ENCODE measurements at places on chromosomes 12 and 14. TPM values are rescaled to one million over a fixed set of nuclear protein-coding genes. Genes with fewer than 3 reads are reported as not detected.
A peak's percentile ranks its signal among the peaks of the same experiment; 100 is the strongest.

DNA sequence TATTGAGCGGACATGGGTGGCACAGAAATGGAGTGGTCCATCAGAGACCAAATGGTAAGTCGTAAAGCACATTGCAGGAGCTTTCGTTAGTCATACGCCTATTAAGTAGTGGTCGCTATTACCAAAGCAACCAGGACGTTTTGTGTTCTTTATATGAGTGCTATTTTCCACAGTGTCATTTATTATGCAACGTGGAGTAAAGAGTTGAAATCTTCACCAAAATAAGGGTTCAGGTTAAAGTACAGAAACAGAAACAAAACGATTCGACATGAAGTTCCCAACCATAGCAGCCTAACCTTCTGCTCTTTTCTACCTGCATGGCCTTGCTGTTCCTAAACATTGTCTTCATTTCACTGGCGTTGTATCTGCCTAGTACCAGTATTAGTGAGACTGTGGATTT is 20.1 kb upstream of the FGD4 start:
- DNase-seq: no peak
- H3K27me3 ChIP-seq: no peaks in the 10 kb centered on the region
- H3K36me3 ChIP-seq: no peaks in the 10 kb centered on the region
- no peak overlapping the region for H3K27ac ChIP-seq
- H3K4me3 ChIP-seq: no peak overlapping the region
- no peaks in the 10 kb centered on the region for H3K4me1 ChIP-seq

- H3K36me3 ChIP-seq: no peaks in the 10 kb centered on the region
- H3K27me3 ChIP-seq: no peaks in the 10 kb centered on the region
- H3K4me1 ChIP-seq: no peaks in the 10 kb centered on the region
- no peak for DNase-seq
- no peak overlapping the region for H3K4me3 ChIP-seq
These were observed 206.9 kb downstream of the SYT1 start for GRCh38 chr12:79071498-79071897.

DNA sequence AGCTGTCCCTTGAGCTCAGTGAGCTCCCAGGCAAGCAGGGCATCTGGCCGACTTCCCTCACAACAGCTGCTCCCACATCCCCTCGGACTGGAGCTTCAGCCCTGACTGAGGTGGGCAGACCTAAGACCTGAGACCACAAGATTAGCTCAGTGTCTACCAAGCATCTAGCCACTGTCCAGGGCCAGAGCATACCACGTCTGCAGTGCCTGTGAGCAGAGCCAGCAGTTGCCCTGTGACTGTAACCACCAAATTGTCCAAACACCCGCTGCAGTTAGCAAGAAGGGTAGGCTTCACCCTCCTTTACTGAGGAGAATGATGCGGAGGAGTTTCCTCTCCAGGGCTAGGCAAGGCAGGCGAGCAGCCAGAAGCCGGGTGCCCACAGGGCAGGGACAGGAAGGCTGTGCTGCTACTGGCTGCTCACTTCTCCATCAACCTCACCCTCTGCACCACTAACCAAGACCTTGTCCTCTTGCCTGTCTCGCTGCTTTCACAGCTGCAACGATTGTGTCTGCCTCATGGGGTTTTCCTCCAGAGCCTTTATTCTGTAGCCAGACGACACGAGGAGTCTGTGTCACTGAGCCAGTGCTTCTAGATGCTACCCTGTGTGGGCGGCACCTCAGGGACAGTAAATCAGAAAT is 53.9 kb downstream of the ANAPC7 start:
- peak overlapping the region; percentile 64 for H3K27ac ChIP-seq
- peaks cover 34% of the 10 kb centered on the region for H3K36me3 ChIP-seq
- H3K4me1 ChIP-seq: peaks cover 40% of the 10 kb centered on the region
- DNase-seq: peak; percentile 80
- peaks cover 4% of the 10 kb centered on the region for H3K27me3 ChIP-seq

- H3K27ac ChIP-seq: no peak overlapping the region
- no peaks in the 10 kb centered on the region for H3K36me3 ChIP-seq
- no peak overlapping the region for H3K4me3 ChIP-seq
- H3K4me1 ChIP-seq: no peaks in the 10 kb centered on the region
These were observed 664.6 kb upstream of the FOXG1 start for GRCh38 chr14:28102001-28102400.

DNA sequence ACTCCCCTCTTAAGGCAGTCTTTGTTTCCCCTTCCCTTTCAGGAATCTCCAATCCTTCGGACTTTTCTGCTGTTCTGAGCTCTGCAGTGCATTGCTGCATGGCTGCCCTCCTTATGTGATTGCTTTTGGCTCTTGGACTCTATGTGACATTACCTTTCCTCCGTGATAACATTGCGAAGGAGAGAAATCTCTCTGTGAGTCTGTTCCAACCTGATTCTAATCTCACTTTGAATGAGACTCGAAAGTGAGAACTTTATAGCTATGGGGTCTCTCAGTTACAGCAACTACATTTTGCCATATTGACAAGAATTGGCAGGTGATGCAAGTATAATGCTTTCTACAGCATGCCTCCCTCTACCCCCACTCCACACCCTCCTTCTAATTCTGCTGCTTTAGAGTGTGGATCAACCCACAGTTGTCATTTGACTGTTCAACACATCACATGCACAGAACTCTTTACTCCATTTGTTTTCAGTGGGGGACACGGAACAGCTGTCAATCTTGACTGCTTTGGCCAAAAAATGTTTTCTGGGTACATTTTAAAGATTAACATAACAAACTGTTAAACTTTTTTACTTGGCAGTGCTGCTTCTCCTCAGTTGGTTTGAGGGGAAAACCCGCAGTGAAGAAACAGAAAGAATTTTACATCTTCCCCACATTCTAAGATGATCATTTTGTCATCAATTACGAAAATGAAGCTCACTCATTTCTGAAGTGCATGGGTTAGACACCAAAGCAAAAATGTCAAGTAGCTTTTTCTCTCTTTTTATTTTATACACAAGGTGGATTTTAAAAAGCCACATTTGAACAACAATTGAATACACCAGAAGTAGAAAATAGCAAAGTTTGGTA is 125.5 kb upstream of the RMST start:
- no peaks in the 10 kb centered on the region for H3K36me3 ChIP-seq
- H3K27me3 ChIP-seq: peaks cover 8% of the 10 kb centered on the region
- no peaks in the 10 kb centered on the region for H3K4me1 ChIP-seq

- H3K36me3 ChIP-seq: no peaks in the 10 kb centered on the region
- no peaks in the 10 kb centered on the region for H3K4me1 ChIP-seq
- DNase-seq: no peak
- H3K27me3 ChIP-seq: no peaks in the 10 kb centered on the region
- no peak overlapping the region for H3K27ac ChIP-seq
These were observed 21.9 kb downstream of the TRIM9 start for GRCh38 chr14:51072976-51073375.

DNA sequence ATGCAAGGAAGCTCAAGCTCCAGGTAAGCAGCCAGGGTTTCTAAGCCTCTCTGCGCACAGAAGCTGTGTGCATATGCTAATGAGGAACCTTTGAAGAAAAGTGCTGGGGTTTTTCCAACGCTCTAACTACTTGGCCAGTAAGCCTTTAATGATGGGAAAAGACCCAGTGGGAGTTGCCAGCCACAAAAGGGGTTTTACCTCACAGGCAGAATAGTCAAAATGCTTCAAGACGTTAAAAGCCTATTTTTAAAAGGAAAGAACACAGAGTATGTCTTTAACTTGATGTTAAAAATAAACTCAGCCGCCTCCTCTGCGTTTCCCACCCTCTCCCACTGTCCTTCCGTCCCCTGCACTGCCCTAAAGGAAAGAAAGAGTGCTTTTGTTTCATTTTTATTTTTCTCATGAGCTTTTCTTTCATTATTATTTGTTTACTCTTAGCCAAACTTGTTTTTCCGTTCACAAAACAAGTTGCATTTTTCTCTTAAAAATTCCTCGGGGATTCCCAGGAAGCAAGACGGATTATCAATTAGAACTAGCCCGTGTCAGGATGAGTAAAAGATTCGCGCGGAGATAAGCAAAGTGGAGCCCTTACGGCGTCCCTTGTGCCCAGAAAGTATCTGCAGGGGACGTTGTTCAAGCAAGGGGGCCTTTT is 209.8 kb upstream of the NUDT4 start:
- peaks cover 8% of the 10 kb centered on the region for H3K27me3 ChIP-seq
- H3K4me3 ChIP-seq: peak overlapping the region; percentile 58
- peak; percentile 75 for DNase-seq
- H3K4me1 ChIP-seq: peaks cover 11% of the 10 kb centered on the region
- no peaks in the 10 kb centered on the region for H3K36me3 ChIP-seq

- peak; percentile 15 for DNase-seq
- H3K27me3 ChIP-seq: no peaks in the 10 kb centered on the region
- no peak overlapping the region for H3K4me3 ChIP-seq
- peaks cover 32% of the 10 kb centered on the region for H3K4me1 ChIP-seq
- peaks cover 58% of the 10 kb centered on the region for H3K36me3 ChIP-seq
- no peak overlapping the region for H3K27ac ChIP-seq
These were observed 14.6 kb downstream of the GTF2A1 start for GRCh38 chr14:81206115-81206514.

GRCh38 chr12:113700943-113701342 is 229.3 kb upstream of the LHX5 start:
- H3K27me3 ChIP-seq: peaks cover 16% of the 10 kb centered on the region
- H3K4me1 ChIP-seq: no peaks in the 10 kb centered on the region
- DNase-seq: no peak
- H3K27ac ChIP-seq: no peak overlapping the region
- no peak overlapping the region for H3K4me3 ChIP-seq

DNA sequence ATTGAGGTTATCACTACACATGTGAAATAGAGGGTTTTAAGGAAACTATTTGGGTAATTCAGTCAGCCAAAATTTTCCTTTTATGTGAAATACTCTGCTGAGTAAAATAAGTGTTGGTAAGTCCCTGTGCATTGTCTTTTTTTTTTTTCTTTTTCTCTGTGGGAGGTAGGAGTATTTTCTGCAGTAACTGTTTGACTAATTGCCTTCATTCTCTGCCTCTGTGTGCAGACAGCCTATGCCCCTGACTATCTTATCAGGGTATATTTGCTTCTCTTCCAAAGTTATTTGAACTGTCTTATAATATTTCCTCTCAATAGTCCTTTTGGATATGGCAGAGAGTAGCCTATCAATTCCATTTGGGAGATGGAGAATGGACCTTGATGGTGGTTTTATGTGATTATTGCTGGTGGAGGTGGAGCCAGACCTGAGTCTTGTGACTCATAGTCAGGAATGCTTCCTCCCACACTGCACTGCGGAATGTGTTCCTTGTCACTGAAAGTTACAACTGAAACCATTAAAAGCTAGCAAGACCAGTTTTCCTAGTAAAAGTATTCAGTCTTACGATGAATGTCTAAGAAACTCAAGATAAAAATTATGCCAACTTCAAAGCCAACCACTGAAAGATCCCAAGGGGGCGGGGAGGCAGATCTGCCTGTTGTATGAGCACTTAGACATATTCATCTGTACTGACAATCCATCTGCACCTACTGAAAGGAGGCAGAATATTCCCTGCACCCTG is 40.9 kb upstream of the STXBP6 start:
- no peak overlapping the region for H3K27ac ChIP-seq
- no peak for DNase-seq
- H3K27me3 ChIP-seq: peaks cover 22% of the 10 kb centered on the region
- H3K4me1 ChIP-seq: no peaks in the 10 kb centered on the region
- H3K36me3 ChIP-seq: no peaks in the 10 kb centered on the region
- H3K4me3 ChIP-seq: no peak overlapping the region

- H3K4me3 ChIP-seq: no peak overlapping the region
- DNase-seq: no peak
- H3K27ac ChIP-seq: no peak overlapping the region
- H3K27me3 ChIP-seq: peaks cover 4% of the 10 kb centered on the region
- no peaks in the 10 kb centered on the region for H3K36me3 ChIP-seq
These were observed 1.6 kb upstream of the SLC7A8 start for GRCh38 chr14:23185063-23185462.

DNA sequence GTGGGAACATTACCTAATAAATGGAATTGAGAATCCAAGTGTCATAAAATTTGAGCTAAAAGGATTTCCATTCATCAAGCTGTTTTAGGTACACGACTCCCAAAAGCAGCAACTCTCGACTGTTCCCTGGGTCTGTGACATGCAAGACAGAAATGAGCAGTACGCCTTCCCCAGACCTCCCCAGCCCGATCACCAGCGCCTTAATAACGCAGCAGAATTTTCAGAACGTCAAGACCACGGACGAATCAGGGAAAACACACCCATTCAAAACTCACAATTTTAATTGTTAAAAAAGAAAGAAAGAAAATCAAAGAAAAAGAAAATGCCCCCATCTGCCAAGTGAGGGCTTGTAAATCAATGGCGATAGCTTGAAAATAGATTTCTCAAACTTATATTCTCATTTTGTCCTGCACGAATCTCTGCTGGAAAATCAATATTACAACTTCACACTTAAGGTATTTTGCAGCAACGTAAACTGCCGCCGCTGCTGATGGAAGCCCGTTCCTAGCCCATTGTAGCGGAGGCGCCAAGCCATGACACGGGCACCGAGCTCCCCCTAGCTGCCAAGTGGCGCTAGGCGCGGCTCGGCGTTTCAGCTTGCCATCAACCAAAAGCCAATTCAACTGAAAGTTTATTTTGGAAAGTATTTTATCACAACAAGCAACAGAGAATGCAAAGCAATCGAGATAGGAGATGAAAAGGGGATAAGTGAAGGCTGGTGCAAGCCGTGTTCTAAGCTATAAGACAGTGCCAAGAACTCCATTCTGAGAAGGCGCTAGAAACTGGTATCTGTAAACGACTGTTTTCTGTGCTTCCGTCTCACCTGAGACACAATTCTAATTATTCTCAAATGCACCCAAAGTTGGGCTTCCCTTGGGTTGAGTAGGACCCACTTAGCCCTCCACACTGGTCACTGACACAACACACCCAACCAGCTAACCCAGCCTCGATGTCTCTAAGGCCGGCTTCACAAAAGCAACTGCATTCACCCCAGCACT is 5.5 kb downstream of the BCL11B start:
- H3K27ac ChIP-seq: peak overlapping the region; percentile 98
- peaks cover 65% of the 10 kb centered on the region for H3K36me3 ChIP-seq
- H3K4me3 ChIP-seq: peak overlapping the region; percentile 86
- no peaks in the 10 kb centered on the region for H3K27me3 ChIP-seq
- DNase-seq: peak; percentile 93

GRCh38 chr14:49640540-49641417 is 5.7 kb upstream of the DNAAF2 start:
- peaks cover 49% of the 10 kb centered on the region for H3K4me1 ChIP-seq
- H3K27ac ChIP-seq: peak overlapping the region; percentile 32
- no peak for DNase-seq
- no peaks in the 10 kb centered on the region for H3K27me3 ChIP-seq
- H3K36me3 ChIP-seq: peaks cover 50% of the 10 kb centered on the region
- H3K4me3 ChIP-seq: no peak overlapping the region

DNA sequence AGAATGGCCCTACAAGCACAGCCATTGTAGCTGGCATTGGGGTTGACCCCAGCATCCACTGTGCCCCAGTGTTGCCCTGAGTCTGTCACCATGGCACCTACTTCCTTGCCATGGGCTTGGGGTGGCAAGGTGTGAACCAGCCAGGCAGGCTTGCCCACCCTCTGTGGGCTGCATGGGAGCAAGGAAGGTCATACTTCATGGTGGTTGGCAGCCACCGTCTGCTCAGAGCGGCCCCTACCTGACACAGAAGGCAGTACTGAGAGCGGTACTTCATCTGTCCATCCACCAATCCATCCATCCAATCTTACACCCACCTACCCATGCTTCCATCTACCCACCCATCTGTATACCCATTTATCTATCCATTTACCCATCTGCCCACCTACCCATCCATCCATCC is 160.1 kb downstream of the KIF26A start:
- peaks cover 3% of the 10 kb centered on the region for H3K4me1 ChIP-seq
- no peaks in the 10 kb centered on the region for H3K27me3 ChIP-seq
- peaks cover 4% of the 10 kb centered on the region for H3K36me3 ChIP-seq
- DNase-seq: no peak
- no peak overlapping the region for H3K4me3 ChIP-seq

GRCh38 chr14:53539489-53540126 is 386.5 kb upstream of the DDHD1 start:
- H3K27ac ChIP-seq: no peak overlapping the region
- no peaks in the 10 kb centered on the region for H3K27me3 ChIP-seq
- no peaks in the 10 kb centered on the region for H3K4me1 ChIP-seq
- no peaks in the 10 kb centered on the region for H3K36me3 ChIP-seq

PGAM5 gene
- 69.6 TPM for total RNA-seq

KRT4 gene
- total RNA-seq: 0.11 TPM

CBLN3 gene
- total RNA-seq: 2.9 TPM

ESR2 gene
- total RNA-seq: 0.43 TPM

RPGRIP1 gene
- not detected for total RNA-seq
